ENCODE measurements at places on chromosomes 3 and 15. TPM values are rescaled to one million over a fixed set of nuclear protein-coding genes. Genes with fewer than 3 reads are reported as not detected.

GRCh38 chr3:123329636-123330340, 119.1 kb downstream of the ADCY5 start:
- DNase-seq: no peak

DNA sequence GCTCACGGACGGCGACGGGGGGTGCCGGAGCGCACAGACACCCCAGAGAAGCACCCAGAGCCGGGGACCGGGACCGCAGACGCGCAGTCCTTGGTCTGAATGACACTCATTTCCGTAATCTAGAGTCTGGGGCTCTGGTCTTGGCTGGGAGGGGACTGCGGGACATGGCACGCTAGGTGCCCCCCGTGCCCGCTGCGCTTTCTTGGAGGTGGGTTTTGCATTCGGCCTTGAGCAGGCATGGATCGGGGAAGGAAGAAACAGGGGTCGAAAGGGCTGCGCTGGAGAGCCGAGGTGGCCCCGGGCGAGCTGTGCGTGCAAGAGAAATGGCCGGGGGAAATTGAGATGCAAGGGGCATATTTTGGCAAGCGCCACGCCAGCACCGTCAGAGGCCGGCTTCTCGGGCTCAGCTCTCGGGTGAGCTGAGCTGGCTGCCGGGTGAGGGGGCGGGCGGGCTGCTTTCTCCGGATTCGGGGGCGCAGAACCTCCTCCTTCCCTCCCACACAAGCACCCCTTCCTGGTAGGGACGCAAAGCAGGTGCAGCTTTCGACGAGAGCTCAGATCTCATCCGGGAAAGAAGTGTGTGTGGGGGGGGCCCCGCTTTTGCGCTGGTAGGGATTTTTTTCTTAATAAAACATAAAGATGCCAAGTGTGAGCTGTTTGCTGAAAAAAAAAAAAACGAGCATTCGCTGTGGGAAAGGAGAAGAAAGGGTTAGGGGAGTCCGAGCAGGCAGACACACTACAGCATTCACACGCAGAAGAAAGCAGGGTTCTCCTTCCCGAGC, 963 bp upstream of the NTRK3 start:
- no peak for DNase-seq

Gene CPLX3
- 0.19 TPM for total RNA-seq

DNA sequence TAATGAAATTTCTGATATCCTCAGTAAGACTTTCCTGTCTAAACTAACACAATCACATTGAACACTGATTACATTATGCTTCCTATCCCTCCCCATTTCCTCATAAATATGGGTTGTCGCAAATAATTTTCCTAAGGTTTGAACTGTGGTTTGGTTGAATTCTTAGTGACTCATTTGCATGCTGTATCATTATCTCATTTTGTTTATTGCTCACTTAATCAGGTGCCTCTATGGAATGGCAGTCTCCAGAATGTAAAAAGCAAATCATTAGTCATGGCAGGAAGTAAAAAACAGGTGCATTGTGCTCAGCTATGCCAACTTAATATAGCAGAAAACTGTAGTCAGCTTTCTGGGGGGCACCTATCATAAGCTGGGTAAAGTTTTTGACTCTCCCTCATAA, 216.0 kb upstream of the ZBTB20 start:
- DNase-seq: no peak

DNA sequence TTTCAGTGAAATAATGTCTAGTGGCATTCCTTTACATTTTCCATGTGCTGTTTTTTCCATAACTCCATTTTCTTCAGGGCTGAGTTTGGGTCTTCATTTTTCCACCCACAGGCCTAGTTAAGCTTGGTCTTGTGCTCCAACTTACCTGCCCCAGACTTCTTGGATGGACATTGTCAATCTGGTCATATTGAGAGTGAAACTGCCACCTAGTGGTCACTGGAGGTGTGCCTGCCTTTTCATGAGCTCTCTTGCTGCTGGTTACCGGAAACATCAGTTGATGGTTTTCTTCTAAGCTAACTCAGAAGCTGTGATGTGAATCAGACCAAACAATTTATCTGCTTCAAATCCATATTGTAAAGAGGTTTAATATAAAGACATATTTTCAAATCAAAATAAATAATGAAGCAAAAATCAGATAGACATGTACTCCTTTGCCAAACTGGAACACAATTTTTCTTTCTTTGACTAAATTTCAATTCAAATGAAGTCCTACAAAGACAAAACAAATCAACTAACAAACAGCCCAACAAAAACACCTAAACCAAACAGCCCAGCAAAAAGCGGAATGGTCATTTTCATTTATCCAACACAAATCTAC, 135.1 kb upstream of the RASGRP1 start:
- peak; percentile 85 for DNase-seq

Gene PRR23B
- total RNA-seq: not detected

Gene RASL12
- total RNA-seq: not detected

DNA sequence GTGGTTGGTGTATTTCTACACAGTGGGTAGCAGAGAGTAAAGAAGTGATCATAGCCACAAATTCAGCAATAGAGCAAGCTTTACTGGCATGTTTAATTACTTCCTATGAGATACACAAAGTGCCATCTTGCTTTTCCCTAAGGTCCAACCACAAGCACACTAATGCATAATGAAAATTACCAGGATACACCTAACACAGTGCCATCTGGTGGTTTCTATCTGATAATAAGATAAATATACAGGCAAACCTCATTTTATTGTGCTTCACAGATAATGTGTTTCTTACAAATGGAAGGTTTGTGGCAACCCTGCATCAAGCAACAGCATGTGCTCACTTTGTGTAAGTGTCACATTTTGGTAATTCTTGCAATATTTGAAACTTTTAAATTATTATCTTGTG, 223.0 kb downstream of the NSUN3 start:
- no peak for DNase-seq

GRCh38 chr3:37810848-37811247, 50.8 kb upstream of the CTDSPL start:
- no peak for DNase-seq

DNA sequence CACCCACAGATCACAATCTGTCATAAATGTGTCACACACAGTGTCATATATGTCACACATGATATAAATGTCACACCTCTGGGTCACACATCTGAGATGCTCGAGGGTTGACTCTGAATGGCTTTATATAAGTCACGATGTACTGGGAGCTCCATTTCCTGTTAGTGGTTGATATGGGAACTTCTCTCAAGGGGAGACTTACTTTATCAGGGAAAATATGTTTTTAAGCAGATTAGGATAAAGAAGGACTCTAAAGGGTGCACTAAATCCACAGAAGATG, 83.9 kb upstream of the MEF2A start:
- DNase-seq: no peak

Gene SNTN
- total RNA-seq: not detected

DNA sequence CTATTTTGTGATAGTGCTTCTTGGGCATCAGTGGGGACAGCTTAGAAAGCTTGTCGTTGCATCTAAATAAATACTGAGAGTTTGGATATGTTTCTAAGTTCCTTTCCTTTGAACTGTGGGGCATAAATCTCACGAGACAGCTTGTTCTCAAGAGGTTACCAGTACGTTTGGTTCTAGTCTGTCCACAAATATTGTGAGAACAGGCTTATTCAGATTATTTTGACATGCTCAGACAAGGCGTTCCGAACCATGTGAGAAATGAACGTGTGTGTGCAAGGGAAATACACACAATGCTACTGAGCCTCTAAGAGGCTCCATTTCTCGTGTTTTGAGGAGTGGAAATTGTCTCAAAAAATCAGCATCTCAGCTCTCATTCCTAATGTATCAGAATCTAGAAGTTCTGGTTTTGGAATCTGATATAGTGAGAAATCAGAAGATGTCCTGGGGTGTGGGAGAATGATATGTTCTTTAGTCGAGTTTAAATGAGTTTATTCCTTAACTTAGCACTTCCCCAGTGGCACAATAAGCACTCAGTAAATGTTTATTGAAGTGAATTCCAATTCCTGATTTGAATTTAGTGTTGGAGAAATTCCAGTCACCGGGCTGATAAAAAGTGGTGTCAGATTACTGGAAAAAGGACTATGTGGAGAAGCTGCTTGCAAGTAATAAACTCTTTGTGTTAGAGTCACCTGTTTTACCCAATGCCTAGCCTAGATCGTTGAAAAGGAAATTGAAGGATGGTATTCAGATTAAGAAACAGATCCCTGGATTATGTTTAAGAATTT, 481.5 kb downstream of the LPP start:
- DNase-seq: no peak

DNA sequence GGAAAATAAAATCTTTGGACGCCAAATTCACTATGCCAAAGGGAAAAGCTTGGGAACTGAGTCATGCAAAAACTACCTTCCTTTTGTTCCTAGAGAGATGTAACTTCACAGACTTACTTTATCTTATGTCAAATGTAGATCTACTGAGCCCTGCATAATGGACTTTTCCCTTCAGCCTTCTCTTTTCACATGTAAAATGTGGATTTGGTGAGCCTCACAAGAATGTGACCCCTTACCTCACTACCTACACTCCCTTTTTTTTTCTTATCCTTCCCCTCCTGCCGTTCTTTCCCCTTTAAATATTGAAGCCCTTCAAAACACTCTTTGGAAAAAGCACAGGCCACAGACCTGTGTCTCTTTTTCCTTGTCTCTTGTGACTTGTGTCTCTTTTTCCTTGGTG, 14.0 kb upstream of the PCCB start:
- no peak for DNase-seq

- no peak for DNase-seq
These were observed 603.8 kb upstream of the ADAMTS9 start for GRCh38 chr3:65291448-65292125.

- no peak for DNase-seq
These were observed 228.0 kb upstream of the CFAP20DC start for GRCh38 chr3:59277816-59278215.

DNA sequence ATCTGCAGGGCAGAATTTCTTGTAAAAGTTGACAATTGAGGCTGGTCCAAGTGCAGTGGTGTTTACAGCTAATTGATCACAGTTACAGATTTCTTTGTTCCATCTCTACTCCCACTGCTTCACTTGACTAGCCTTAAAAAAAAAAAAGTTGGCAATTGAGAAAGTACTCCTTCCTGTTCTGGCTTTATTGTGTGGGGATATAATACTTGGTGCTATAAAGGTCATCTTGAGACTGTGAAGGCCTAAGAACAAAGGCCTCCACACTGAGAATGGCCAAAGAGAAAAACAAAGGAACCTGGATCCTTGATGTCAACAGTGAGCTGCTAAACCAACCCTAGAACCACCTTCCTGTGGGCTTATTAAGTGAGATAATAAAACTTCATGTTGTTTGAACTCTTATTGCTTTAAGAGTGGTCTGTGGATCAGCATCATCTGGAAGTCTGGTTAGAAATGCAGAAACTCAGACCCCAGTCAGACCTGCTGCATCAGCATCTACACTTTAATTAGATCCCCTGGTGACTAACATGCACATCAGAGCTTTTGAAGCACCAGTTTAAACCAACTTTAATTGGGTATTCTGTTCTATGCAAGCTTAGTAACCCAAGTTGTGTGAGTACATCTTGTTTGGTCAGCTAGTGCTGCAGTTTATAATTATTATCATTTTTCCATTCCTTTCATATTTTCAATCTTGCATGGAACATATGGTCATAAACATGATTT, 55.2 kb downstream of the TMOD3 start:
- no peak for DNase-seq

Measured in activated CD4-positive, alpha-beta T cell treated with anti-CD3 and anti-CD28 coated beads, Interleukin-2, amount 10 ng/mL, durations not matched to agents 7 days and 5 days (primary cell).